Naive thymus-derived CD8-positive, alpha-beta T cell (primary cell): ENCODE measurements at places on chromosomes 13 and 19. TPM values are rescaled to one million over a fixed set of nuclear protein-coding genes. Genes with fewer than 3 reads are reported as not detected.

METTL21C gene
- not detected for polyA plus RNA-seq

ZNF382 gene
- polyA plus RNA-seq = 7.1 TPM

ADGRE3 gene
- polyA plus RNA-seq = not detected

FGF21 gene
- not detected for polyA plus RNA-seq

CGB5 gene
- not detected for polyA plus RNA-seq

KLK3 gene
- not detected for polyA plus RNA-seq
